Activated CD4-positive, alpha-beta T cell treated with anti-CD3 and anti-CD28 coated beads, Interleukin-2, Interleukin-4, amounts not matched to agents 100 ng/mL and 50 ng/mL, durations not matched to agents 16 hours and 8 hours (primary cell): ENCODE measurements at places on chromosomes 1 and 21.
A peak's percentile ranks its signal among the peaks of the same experiment; 100 is the strongest.

DNA sequence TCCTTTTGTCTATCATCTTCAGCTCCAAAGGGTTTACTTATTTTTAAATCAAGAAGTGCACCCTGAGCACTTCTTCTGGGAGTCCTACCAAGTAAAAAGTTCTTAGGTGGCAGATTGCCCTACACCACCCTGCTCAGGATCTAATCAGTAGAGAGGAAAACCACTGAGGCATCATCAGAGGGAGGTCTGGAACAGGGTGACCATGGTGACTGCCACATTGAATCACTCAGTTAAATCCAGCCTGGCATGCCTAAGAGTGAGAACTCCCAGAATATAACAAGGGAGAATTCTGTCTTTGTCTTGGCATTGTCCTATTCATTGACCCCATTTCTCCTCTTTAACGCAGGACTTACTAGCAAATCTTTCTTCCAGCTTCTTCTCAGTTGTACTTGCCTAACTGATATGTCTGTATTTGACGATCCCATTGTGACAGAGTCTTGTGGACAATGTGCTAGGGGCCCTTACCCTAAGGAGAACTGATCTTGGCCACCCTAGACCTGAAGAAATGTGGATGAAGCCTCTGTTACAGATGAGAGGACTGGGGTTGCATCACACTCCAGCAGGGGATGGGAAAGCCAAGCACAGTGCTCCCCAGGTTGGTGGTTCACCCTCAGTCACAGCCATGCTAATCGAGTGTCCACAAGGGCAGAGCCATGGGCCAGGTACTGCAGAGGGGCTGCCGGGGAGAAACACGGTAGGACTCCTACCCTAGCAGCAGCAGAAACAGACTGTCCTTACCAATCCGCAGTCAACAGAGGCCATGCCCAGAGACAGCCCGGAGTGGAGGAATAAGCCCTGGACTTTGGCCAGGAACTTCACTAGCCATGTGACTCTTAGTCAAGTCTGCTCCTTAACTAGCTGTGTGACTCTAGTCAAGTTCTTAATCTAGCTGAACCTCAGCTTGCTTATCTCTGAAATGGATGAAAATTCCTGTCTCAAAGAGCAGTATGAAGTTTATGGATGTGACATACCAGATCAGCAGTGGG is 15.4 kb downstream of the PKP1 start:
- no peak for DNase-seq

DNA sequence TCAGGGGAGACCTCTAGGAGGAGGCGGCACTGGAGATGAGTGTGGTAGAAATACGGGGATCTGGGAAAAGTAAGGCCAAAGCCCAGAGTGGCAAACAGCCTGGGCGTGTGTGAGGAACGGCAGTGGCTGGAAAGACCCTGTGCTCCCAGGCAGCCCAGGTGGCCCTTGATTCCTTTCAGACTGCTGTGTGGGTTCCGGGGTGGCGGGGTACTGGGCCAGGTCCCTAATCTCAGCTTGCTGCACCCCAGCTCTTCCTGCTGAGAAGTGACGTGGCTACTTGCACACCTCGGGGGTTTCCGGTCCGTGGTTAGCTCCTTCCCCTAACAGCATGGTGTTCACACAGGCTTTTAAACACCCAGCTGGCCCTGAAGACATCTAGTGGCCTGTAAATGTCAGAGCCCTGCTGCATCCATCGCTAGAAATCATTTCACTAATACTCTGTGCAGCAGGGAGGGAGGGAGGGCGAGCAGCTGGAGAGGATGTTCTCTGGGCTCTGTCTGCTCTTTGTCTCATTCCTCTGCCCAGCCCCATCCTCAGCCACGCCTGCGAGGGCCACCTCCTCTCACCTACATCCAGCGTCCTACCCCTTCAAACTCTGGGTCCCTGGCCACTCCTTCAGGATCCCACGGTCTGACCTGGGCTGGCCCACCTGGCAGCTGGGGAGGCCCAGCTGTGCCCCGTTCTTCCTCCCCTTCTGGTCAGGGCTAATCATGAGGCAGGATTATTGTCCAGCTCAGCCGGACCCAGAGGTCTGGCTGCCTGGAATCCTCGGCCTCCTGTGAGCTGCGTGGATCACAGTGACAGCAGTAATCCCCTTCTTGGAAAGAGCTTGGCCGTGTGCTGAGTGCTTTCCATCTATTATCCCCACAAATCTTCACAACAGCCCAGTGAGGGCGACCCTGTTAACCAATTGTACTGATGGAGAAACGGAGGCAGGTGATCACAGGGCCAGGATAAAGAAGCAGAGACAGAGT is 7.2 kb downstream of the ZDHHC18 start:
- DNase-seq, result peak; percentile 91

DNA sequence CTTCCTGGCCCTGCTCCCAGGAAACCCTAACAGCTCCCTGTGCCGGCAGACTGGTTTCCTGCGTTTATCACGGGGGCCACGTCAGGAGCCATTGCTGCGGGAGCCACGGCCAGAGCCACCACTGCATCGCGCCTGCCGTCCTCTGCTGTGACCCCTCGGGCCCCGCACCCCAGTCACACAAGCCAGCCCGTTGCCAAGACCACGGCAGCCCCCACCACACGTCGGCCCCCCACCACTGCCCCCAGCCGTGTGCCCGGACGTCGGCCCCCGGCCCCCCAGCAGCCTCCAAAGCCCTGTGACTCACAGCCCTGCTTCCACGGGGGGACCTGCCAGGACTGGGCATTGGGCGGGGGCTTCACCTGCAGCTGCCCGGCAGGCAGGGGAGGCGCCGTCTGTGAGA is 26.1 kb downstream of the RNF223 start:
- DNase-seq, result no peak

GRCh38 chr1:24779689-24780464 is 34.6 kb downstream of the CLIC4 start:
- DNase-seq, result no peak

DNA sequence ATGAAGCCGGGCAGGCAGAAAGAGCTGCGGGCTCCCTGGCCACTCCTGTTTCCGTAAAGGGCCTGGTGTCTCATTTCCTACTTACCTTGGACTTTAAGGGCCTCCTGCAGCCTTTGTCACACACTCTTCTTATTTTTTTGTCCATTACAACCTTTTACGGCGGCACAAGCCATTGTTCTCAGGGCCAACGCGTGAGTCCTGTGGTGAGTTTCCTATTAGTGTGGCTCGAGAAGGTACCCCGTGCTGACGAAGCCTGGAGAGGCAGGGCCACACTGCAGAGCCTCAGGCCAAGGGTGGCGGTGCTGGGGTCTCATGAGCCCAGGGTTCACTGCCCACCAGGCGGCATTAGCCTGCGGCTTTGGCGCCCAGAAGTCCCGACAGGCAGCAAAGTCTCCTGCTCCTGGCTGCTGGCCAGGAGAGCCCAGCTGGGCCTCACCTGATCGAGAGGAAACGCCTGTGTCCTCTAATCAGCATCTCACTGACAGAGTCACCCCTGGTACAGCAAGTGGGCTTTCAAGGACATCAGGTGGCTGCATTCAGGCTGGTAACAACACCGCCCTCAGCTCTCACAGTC is 62.0 kb downstream of the SIK1 start:
- no peak for DNase-seq

- no peak for DNase-seq
These were observed 386.6 kb downstream of the PTBP2 start for GRCh38 chr1:97108179-97108578.

- DNase-seq, result no peak
These were observed 151.7 kb downstream of the DAB1 start for GRCh38 chr1:57272150-57272549.

DNA sequence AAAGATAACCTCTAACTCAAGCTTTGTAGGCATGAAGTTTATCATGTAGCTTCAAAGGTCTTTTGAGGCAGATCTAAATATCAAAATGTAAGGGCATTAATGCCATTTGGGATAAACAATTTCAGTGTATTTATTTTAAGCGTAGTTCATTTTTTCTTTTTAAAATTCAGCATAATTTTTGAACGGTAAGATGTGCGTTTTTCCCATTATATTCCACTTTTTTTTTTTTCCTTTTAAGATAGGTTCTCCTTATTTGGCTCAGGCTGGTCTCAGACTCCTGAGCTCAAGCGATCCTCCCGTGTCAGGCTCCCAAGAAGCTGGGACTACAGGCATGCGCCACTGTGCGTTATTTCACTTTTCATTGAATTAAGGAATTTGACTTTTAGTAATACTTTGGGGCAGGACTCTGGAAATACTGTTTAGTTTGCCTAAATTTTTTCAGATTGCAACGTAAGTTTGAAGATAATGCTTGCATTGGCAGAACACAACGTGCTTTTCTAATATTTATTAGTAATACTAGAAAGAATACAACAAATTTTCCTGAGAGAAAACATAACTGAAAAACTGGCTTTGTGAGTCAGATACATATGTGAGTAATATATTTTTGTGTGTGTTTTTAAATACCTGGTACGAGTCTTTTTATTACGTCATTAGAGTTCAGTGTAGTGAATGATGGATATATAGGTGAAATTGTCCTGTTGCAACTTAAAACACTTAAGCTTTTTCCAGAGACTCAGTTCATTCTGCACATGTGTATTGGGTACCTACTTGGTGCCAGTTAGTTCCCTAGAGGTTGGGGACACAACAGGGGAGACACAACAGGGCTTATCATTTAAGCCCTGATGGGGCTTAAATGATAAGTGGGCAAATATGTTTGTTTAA is 2.2 kb downstream of the RALGPS2 start:
- DNase-seq, result no peak

DNA sequence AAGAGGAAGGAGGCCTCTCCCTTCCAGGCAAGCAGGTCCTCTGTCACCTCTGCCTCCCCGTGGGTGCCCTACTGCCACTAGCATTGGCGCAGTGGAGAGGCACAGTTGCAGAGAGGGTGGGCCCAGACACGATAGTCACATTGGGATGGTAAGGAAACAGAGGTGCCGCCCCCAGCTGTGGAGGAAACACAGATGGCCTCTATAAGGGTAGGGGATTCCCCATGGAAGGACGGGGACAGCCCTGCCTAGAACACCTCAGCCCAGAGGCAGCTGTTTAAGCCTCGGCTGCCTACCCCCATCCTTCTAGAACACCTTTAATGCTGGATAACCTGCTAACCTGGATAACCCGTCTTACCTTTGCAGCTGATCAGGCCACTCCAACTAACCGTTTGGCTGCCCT is 65.7 kb upstream of the CNTN2 start:
- peak; percentile 8 for DNase-seq

DNA sequence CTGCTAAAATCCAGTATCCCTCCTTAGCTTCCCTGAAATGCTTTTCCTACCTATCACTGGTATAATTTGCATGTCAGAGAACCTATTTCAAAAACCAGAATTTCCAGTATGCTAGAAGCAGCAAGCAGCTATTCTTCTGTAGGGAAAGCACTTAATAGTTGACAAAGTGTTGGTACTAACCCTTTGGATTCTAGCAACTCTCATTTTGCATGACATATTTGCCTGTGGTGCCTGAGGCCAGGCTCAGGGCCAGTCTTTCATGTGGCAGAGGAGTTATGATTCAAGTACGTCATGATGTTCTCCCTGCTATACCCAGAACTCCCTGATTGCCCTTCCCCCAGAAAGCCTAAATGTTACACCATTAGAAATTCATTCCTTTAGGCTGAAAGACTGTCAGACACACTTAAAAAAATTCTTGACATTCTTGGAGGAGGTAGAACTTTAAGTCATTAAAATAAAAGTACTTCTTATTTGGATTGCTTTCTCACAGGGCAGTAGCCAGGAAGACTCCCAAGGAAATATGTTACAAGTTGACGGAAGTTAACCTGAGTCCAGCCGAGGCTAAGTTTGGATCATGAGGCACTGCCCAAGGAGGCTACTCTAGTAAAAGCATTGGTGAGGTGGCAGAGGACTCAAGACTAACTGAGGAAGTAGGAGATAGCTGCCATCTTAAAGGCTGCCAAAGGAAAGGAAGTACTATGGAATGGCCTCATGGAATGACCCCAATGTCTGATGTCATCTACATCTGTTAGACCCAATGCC is 298.4 kb upstream of the SPAG17 start:
- no peak for DNase-seq

GRCh38 chr1:210692796-210693195 is 364.1 kb downstream of the HHAT start:
- DNase-seq, result no peak

- DNase-seq, result peak; percentile 36
These were observed 132.8 kb downstream of the PTPRC start for GRCh38 chr1:198771563-198772153.

DNA sequence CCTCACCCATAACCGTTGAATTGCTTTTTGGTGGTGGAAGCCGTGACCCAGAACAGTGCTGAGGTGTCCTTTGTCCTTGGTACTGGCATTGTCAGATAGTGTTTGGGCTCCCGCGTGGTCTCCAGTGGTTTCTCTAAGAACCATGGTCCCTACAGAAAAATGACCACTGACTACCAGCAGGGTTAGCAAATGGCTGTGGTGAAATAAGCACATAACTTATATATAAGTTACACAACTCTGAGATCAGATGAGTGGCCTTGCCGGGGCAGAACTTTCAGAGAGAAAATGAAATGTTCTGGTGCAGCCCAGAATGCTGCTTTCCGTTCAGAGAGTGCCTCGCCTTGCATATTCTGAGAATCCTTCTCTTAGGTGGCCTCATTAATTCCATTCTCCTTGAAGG is 5.0 kb downstream of the SLC37A1 start:
- no peak for DNase-seq

DNA sequence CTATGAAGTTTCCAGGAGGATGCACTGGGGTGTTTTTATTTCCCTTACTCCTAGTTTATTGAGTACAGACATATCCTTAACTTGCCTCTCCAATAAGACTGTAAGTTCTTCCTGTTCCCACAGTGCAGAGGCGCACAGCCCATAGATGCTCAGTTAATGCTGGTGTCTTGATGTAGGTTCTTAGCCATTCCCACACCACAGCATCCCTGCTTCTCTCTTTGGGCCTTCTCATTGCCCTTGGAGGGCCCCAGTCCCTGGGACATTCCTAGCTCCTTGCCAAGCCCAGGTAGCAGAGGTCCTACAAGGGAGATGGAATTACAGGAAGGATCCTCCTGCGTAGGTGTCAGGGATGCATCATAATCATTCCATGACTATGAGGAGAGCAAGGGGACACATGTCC is 61.6 kb upstream of the HMGB4 start:
- no peak for DNase-seq

GRCh38 chr1:154349121-154349520 is 23.8 kb downstream of the ATP8B2 start:
- no peak for DNase-seq

GRCh38 chr1:100606438-100606837 is 68.5 kb downstream of the GPR88 start:
- DNase-seq, result no peak

GRCh38 chr1:41135196-41135947 is 106.7 kb downstream of the SCMH1 start:
- DNase-seq, result no peak

DNA sequence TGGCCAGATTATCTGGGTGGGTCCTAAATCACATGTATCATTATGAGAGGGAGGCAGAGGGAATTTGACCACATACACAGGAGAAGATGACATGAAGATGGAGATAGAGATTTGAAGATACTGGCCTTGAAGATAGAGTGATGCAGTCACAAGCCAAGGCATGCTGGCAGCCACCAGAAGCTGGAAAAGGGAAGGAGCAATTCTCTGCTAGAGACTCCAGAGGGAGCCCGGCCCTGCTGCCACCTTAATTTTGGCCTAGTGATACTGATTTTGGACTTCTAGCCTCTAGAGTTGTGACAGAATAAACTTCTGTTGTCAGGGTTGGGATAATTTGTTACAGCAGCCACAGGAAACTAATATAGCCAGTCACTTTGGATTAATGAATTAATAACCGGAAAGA is 2.2 kb upstream of the PRDM2 start:
- DNase-seq, result no peak
